ENCODE measurements at places on chromosomes 5 and 9.

DNA sequence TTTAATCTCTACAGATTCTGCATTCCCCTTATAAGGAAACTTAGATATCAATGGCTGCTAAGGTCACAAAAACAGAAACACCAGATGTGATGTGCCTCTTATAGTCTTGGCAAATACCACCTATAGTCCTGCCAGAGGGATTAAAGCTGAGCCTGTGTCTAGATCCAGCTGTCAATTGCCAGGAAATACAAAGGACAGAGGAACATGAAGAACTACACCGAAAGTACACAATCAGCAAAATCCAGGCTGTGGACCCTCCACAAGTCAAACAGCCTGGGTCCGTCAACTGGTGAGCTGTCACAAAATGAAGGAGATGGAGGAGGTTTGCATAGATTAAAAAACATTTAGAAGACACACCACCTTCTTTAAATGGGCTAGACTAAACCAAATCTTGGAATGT, 85.4 kb downstream of the KLF4 start:
- no peak for DNase-seq

GRCh38 chr5:56456002-56456401, 222.9 kb upstream of the ANKRD55 start:
- DNase-seq, result peak; percentile 37

DNA sequence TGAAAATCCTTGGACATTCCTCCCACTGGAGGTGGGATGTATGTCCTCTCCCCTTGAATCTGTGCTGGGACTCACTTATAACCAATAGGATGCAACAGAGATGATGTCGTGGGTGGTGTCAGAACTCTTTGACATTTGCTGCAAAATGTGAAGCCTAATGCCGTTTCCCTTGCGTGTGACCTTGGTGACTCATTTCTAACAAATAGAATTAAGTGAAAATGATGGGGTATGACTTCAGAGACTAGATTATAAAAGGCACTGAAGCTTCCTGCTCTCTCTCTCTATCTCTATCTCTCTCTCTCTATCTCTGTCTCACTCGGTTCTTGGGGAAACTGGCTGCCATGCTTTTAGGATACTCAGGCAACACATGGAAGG, 126.1 kb upstream of the STC2 start:
- peak; percentile 94 for DNase-seq

GRCh38 chr9:109035684-109036423, 22.6 kb upstream of the CTNNAL1 start:
- DNase-seq, result peak; percentile 94

- DNase-seq, result no peak
Measured at GRCh38 chr5:96024683-96025475, 63.2 kb upstream of the ELL2 start.

DNA sequence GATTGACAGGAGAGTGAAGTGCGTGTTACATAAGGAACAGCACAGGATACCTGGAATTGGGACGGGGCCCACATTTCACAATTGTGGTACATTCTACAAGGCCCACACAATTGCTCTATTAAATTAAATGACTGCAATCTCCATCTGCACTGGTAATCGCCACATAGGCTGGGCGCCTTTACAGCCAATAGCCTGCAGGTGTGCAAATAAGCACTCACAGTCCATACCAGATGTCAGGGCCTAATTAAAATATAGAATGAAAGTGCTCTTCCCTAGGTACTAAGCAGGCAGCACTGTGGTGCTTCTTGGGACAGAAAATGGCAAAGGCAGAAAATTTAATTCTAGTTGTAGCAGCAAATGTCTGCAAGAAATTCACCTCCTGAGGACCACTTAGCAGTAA, 82.7 kb downstream of the ATP10B start:
- DNase-seq, result no peak
